Stimulated activated CD8-positive, alpha-beta memory T cell treated with anti-CD3 and anti-CD28 coated beads, Interleukin-2, amount 100 ng/mL, for 48 hours (primary cell): ENCODE measurements at places on chromosomes 5 and 9.

DNA sequence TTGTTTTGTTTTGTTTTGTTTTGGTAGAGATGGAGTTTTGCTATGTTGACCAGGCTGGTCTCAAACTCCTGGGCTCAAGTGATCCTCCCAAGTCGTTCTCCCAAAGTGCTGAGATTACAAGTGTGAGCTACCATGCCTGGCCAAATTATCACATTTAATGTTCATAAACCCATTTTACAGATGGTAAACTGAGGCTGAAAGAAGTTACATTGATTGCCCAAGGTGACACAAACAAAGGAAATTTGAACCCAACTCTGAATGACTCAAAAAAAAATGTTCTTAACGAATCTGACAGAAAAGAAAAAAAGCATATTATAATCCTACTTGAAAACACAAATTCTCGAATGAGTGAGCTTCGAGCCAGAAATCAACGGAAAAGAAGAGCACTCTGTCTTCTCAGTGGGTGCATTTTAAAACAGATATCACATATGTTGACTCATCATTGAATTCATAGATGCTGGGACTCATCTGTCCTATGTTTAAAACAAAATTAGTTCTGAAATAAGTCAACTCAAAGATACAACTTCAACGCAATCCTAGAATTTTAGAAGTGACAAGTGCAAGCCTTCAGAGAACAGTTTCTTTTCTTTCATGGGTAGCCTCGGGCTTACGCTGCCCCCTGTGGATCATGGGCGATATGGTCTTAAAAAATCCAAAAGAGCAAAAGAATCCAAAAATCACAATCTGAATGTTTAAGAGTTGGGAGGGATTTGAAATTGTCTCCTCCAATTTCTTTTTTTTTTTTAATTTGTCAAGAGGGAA, 28.4 kb downstream of the TIMD4 start:
- peak; percentile 51 for DNase-seq

DNA sequence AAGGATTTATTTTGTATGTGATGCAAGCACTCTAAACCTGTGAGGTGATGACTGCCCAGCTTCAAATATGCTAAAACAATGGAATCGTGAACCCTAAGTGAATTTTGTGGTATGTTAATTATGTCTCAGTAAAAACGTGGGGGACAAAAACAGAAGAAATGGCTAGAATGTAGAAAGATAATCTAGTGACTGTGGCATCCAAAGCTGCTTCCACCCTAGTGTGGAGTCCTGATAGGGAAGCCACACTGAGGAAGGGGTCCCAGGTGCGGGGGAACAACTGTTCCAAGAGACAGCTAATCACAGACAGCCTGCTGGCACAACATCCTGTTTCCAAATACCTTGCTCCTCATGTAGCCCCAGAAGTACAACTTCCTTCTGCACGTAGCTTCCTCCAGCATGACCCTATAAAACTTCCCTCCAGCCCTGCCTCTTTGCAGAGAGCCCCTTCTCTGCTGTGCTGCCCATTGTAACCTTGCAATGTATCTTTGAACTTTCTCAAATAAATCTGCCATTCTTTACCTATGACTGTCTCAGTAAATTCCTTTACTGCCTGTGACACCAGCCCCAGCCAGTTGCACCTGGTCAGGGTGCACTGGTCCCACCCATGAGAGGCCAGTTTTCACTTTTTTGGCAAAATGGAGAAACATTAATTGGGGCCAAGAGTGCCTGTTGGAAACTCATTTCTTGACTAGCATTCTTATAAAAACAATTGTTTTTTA, 4.9 kb downstream of the GMCL2 start:
- DNase-seq: no peak

DNA sequence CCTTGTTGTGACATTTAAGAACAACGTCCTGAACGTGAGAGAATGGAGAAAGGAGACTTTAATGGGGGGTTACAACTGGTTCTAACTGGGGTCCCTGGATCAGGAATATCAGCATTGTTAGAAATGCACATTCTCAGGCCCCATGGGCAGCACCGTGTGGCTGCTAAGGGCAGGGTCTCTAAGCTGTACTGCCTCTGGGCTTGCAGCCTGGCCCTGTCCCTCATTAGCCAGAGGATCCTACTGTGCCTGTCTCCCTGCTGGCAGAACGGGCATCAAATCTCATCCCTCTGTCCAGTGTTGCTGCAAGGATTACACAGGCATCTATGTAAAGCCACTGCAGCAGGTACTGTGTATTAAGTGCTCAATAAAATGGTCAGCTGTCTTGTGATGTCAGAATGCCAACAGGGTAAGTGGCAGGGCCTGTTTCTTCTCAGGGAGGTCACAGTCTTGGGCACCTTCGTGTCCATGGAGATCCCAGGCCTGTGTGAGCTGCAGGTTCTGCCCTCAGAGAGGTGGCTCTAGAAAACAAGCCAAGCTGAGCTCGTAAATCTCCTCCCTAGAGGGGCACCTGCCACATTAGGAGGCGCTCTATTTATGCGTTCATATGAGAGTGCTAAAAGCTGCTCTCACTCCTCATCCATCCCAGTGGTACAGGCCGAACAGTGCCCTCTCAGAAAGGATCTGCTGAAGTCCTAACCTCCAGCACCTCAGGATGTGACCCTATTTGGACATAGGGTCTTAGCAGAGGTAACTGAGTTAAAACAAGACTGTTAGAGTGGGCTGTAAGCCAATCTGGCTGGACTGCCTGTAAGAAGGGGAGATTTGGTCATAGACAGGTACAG, 210.5 kb downstream of the GADD45G start:
- DNase-seq: no peak

DNA sequence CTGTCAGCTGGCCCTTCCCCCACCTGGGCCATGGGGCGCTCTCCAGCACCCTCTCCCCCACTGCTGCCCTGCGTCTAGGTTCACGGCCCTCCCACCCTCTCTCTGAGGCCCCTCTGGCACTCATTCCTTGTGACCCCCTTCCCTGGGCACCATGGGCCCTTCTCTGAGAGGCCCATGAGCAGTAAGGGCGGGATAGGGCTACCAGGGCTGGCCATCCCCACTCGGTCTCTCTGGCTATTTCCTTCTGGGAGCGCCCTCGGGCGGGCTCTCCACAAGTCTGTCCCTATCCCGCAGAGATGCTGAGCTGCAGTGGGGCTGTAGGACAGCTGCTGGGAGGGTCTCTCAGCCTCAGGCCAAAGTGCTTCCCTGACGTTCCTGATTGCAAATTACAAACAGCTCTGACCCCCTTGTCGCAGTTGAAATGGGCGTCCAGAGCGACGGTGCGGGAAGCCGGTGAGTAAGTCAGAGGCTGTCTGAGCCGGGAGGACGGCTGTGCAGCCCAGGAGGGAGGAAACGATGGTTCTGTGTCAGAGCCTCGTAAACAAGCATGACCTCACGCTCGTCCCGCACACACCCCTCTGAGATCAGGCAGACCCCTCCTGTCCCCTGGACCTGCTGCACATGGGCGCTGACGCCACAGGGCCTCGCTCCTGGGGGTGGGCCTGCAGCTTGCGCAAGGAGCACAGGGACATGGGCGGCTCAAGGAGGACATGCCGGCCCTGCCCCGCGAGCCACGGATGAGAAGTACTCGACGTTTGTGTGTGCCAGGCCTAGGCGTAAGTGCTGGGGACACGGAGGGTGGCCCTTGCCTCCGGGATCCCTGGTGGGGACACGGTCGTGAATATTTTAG, 36.3 kb upstream of the GFPT2 start:
- DNase-seq: no peak

- no peak for DNase-seq
Observed at GRCh38 chr9:37963936-37964739, 60.2 kb upstream of the SLC25A51 start.

DNA sequence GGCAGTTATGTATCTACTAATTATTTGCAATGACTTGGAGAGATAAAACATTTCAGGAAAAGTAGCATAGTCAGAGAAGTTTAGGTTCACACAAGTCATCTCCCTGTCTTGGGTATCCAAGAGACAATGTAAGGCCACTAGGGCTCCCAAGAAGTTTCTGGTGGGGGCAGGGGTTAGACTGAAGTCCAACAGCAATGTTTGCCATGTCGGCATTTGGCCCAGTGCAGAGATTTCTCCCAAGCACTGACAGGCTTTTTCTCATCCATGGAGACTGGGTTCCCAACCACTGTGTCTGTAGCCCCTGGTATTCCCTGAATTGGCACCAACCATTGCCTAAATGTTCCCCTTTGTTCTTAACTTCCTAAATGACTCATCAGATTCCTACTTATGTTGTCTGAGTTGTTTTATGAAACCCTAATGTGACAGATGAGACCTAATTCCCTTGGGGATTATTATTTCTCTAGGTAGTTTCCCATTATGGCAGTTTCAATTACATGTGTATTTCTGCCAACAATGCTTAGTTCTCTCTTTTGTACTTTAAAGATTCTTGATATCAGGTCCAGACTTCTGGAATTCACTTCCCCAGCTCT, 103.6 kb upstream of the EGFLAM start:
- DNase-seq: no peak

DNA sequence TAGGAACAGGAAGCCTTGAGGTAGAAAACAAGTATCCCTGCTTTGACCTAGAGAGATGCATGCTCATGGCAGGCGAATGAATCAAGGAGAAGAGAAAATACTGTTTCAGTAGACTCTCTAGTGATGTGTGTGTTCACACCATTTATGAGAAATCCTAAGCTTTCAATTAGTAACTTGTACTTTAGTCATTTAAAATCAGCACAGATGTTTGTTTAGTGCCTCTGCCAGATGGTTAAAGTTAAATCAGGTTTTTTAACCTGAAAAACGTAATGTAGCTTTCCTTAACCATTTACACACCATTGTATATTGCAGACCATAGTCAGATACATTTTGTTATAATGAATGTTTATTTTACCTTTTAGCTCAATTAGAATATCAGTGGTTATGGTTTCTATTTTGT, 5.0 kb downstream of the TJP2 start:
- no peak for DNase-seq

DNA sequence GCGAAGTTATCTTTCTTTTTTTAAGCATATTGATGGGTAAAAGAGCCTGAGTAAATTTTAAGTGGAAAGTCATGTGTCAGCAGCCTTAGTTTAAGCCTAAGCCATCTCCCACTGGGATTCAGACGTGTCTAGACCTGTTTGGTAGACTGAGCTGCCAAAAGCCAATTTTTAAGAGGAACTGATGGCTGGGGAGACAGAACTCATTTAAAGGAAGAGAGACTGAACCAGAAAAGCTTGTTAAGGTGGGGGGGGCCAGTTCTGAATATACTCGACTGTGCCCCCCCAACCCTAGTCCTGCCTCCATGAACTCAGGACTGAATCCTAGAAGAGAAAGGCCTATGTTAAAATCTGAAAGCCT, 58.3 kb upstream of the PLPP1 start:
- DNase-seq: no peak

DNA sequence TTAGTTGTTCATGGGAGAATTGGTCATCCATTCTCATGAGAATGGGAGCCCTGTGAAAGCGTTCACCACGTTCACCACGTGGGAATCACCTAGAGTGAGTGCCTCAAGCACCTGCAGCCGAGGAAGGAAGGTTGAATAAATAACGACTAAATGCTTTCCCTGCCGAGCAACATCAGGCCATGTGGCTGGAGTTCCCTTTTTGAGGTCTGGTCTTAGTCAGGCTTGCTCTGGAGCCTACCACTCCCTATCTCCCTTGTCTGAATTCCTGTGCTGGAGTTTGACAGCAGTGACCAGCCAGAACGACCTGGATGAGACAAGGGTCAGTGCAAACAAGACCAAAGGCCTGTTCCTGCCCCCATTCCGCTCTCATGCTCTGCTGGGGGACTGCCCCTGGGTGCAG, 28.5 kb downstream of the KCNMB1 start:
- no peak for DNase-seq

- DNase-seq: no peak
Observed at GRCh38 chr9:134024214-134024792, 978 bp upstream of the BRD3OS start.

- DNase-seq: no peak
Observed at GRCh38 chr9:18111146-18111545, 362.8 kb upstream of the ADAMTSL1 start.

GRCh38 chr9:97617939-97618416, 15.2 kb downstream of the TSTD2 start:
- DNase-seq: no peak

DNA sequence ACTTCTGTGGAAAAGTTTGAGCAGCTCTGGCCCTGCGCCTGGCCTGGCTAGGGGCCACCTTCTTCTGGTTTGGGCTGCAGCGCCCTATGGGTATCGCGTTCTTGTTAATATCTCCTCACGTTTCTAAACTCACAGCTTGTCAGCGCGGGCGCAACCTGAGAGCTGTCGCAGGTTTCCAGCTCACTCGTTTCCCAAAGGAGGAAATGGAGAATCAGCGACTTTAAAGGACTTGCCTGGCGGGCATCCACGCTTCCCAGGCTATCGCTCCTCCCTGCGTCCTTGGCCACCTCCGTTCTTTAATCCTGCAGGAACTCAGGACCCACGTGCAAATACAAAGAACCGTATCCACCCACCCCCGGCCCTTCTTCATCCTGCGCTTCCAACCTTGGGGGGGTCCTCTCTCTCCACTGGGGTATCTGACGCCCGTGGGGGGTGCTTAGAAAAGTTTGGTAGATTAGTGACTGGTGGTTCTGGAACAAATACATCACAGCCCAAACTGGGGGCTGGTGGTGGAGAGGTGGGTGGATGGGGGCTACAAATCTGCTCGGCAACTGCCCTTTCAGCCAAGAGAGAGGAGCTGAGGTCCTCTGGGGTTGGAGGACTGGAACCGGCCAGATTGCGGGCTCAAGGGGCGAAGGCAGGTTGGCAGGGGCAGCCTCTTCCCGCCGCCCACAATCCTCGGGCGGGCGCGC, 578 bp upstream of the PSAT1 start:
- no peak for DNase-seq

DNA sequence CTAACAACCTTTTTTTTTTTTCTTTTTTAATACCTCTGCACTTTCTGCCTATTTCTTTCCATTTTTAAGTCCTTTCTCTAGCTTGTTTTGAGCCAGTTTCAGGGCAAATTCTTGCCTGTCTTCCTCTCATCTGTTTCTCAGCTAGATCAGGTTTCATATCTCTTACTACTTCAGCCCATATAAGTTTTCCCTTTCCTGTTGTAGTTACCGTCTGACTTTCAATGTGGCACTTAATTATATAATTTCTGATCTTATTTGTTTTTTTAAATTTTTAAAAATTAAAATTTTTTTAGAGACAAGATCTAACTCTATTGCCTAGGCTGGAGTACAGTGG, 104.7 kb upstream of the ELL2 start:
- no peak for DNase-seq

- no peak for DNase-seq
Observed at GRCh38 chr5:93117751-93118531, 463.1 kb downstream of the NR2F1-AS1 start.

GRCh38 chr5:113813466-113813865, 300.0 kb downstream of the YTHDC2 start:
- DNase-seq: no peak

DNA sequence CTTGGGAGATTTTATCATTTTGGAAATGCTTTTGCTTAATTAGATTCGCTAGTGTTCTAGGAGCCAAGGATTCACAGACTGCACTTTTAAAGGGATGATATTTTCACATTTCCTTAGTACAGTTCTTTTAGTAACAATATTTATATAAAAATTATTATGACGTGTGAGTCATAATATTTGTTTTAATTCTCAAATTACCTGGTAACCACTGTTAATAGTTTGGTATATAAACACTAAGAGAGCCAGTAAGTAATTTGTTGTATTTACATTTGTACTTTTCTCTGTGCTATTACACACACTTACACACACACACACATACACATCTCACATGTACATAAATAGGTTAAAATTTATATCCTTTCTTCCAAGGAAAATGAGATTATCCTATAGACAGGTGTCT, 58.8 kb upstream of the RAD23B start:
- DNase-seq: no peak

GRCh38 chr5:64384765-64385164, 121.0 kb upstream of the RGS7BP start:
- DNase-seq: no peak
